Cortex of kidney (tissue), 1 donor: ENCODE measurements at places on chromosomes 12 and 14.

DNA sequence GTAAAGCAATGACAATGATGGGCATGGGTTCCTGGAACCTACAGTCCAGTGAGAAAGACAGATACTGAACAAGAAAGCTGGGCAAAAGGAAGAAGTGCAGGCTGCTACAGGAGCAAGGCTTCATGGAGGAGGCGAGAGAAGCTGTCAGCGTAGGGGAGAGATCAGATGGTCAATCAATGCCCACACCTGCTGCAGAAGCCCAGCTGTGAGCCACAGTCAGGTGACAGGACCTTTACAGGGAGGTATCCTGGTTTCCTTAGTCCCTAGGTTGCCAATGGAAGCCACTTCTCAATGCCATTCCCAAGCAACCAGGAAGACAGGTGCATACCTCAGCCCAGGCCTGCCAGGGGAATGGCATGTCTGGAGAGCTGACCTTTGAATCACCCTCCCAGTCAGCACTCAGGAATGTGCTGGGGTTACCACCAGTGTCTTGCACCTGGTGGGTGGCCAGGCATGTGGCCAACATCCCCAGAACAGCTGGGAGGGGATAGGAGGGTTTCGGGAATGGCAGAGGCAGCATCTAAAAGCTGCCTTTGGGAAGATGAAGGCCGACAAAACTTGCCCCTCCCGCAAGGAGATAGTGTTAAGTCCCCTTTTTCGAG is 170.3 kb downstream of the TTC7B start:
- no peak for DNase-seq

DNA sequence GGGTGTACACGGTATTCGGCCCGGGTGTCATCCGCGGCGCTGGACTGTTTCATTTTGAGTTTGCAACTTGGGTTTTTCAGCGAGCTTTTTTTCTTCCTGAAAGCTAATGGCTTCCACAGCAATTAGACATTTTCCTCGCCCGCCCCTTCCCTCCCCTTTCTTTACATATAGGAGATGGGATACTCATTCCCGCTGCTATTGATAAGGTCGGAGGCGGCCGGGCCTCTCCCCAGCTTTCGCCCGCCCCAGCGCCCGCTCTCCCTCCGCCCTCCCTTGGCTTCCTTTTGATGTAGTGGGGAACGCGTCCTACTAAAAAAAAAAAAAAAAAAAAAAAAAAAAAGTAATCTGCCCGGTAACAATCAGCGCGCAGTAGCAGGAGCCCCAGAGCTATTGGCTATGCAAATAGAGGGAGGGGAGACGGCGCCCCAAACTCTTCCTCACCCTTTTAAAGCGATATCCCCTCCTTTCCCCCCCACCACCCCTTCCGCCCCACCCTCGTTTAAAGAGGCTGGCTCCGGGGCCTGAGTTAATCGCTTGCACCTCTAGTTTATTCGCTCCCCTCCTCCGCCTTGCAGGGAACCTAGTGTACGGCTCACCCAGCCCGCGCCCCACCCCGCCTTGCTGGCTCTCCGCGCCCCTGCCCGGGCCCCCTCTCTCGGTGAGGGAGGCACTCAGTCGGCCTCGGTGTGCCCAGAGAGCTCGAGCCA is 1.7 kb upstream of the CCND2 start:
- no peak for DNase-seq

DNA sequence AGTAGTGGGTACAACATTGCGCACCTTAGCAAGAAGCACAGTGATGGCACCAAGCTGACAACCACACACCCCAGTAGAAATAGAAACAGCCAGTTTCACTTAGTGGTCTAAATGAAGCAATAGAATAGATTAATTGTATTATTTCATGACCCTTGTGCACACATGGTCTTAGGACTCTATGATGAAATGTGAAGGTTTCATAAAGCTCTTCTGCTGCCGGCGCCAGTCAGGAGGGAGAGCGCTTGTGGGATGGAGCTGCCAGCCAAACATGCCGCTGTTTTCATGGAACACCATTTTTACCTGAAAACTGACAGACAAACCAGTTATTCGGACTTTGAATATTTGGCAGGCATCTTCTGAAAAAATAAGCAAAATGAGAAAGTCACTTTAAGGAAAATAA is 100.0 kb downstream of the PPP2R5C start:
- DNase-seq: no peak

DNA sequence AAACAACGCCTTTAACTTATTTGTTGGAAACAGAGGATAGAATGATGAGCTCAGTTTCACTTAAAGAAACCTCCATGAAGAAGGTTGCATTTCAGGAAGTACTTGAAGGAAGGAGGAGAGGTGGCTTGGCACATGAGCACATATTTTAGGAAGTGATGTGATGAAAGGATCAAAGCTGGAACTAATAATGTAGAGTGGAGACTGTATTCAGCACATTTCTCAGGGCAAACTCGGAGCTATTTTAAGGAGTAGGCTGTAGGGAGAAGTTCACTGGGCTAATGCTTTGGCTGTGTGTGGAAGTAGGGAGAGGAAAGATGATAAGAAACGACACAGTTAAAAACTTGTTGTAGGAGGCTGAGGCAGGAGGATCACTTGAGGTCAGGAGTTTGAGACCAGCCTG is 272.8 kb downstream of the AKAP6 start:
- no peak for DNase-seq

GRCh38 chr12:127238107-127238506 is 1028.9 kb upstream of the TMEM132C start:
- no peak for DNase-seq

GRCh38 chr12:96878704-96879103 is 28.4 kb upstream of the NEDD1 start:
- no peak for DNase-seq

DNA sequence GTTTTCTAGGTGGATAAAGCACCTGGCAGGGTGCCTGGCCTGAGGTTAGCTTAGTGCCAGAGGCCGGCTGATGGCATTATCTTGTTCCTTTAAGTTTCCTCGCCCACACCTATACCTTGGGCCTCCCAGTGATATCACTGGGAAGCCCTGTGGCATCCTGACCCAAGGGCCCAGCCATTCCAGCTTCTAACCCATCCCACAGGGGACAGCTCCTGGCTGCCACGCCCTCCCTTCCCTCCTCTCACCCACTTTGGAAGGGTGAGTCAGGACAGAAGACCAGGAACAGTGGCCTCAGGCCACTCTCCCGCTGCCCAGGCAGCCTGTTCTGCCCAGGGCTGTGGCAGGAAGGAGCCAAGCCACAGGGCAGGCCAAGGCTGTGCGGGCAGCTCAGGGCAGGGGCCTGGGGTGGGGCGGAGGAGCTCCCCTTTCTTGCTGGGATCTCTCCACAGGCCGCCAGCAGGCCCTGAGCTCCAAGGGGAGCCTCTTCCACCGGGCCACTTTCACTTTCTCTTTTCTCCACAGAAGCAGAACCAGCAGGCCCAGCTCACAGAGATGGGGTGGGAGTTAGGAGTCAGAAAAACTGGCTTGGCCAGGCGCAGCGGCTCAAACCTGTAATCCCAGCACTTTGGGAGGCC is 75.1 kb downstream of the IRF2BPL start:
- DNase-seq: no peak

DNA sequence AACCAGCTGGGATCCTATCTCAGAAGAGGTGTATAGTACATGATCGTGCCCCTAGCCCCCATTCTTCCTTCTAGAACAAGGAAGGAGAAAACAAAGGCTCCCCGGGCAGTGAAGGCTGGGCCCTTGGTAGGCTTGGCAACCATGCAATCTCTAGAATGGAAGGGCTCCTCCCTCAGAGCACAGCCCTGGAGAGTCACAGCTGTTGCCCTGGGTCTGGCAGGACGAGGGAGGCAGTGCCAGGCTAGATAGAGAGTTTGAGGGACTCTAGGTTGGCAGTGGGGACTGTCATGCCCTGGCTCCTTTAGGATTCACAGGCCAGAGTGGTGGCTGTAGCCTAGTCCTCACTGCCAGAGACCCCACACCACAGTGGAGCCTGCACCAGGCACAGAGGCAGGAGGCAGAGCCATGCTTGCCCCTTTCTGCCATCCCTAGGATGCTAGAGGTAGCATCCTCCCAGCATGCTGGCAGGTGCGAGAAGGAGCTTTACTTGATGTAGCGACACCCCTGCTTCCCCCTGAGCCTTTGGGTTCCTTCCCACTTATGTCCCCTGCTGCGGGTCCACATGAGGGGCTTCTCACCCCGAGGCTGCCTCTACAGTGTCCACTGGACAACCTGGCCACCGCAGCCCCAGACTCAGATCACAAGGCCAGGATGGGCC is 33.4 kb upstream of the CIPC start:
- DNase-seq: no peak

GRCh38 chr14:95261616-95262510 is 57.8 kb downstream of the CLMN start:
- no peak for DNase-seq
